Left cardiac atrium (tissue), 4 donors: ENCODE measurements at places on chromosomes 1 and 21.

DNA sequence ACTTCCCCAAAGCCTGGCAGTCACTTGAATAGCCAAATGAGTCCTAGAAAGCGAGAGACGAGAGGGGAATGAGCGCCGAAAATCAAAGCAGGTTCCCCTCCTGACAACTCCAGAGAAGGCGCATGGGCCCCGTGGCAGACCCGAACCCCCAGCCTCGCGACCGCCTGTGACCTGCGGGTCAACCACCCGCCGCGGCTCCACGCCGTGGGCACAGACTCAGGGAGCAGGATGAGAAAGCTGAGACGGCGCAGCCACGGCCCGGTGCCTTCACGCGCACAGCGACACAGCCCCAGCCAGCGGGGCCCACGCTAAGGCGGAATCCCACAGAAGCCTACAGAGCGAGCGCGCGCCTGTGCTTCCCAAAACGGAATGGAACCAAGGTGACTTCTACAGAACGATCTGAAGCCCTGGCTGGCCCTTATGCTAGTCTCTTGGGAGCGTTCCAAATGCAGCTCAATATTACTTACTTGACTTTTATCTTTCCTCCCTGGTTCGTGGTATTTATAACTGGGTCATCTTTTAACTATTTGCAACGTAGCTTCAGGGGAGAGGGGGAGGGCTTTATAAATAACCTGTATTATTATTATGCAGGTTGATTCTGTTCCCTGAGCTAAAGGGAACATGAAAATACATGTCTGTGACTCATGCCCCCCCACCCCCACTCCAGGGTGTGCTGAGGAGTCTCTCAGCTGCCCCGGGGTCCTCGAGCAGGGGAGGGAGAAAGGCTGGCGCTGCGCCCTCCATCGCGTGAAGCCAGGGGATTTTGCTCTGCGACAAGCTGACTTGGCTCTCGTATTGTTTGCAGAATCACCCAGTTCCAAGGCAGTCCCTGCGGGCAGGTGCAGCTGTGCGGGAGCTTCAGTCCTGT, 1.7 kb downstream of the TSPEAR start:
- DNase-seq: no peak

- no peak for DNase-seq
Measured at GRCh38 chr1:15066191-15066590, 87.4 kb upstream of the TMEM51 start.

DNA sequence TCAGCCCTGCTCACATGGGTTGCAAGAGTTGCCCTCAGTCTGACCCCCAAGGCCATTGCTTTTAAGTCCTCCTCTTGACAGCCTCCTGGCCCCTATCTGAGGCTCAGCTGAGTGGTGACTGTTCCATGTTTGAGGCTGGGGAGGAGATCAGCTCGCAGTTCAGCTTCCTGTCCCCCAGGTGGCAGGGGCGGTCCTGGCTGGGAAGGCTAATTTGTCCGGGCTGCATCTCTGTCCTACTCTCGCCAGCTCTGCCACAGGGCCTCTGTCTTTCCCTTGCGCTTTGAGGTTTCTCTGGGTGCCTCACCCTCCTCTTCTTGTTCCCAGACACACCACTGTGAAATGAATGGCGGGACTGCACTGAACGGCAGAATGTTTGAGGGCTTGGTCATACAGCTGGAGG, 157.3 kb downstream of the KCNJ6 start:
- DNase-seq: no peak

DNA sequence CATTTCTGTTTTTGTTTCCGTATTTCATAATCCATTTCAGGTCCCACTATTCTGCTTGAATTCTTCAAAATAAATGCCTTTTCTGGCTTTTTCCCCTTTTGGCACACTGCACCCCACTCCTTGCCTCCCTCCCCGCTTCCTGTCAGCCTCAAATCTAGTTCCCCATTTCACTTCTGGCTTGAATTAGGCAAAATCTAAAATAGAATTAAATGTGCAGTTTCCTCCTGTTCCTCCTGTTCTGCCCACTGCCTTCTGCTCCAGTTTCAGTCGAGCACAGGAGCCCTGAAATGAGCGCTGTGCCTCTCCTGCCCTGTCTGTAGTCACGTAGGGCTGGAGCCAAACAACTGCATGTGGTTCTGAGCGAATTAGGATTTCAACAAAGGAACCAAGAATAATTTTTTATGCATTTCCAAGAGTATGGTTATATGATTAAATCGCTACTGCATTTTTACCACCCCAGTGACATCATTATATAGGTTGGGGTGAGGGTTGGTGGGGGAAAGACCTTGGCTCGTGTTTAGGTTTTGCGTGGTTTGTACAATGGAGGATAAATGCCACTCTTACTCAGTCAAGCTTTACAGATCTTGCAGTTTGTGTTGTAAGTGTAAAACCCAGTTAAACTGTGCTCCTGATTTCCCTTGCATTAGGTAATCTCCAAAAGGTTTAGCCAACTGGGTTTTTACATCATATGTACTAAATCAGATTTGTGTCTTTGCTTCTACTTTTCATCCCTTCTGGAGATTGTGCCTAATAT, 114.9 kb downstream of the VPS13D start:
- peak; percentile 32 for DNase-seq

GRCh38 chr1:150563340-150564038, 14.3 kb downstream of the ADAMTSL4 start:
- peak; percentile 74 for DNase-seq

GRCh38 chr1:150813028-150813707, 5.1 kb upstream of the CTSK start:
- peak; percentile 47 for DNase-seq

- no peak for DNase-seq
Measured at GRCh38 chr1:39732730-39733129, 6.0 kb upstream of the PPIE start.

DNA sequence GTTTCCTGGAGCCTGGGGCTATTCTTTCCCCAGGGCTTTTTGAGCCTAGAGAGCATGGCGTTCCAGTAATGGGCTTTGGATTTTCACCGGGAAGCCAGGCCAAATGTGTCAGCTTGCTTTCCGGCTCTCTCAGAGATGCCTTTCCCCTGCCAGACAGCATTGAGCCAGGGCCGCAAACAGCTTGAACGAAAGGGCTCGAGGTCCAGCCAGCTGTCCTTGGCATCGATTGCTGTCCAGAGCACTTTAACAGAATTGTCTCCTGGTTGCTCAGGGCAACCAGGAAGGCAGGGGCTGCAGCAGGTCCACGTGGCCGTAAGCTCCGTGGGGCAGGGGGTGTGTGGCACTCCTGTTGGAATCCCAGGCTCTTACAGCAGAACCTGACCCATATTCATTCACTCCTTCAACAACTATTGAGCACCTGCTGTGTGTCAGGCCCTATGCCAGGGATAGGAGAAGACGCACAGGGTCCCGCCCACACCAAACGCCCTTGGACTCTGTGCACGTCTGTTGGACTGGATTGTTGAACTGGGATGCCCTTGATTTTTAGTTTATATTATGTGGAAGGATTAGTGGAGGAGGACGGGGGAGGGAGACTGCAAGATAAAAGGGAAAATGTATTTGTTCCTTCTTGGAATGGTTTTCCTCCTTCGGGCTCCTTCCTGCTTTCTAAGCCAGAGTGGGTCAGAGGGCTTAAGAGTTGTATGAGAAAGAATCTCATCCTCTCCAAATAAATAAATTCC, 38.7 kb upstream of the EFHD2 start:
- peak; percentile 67 for DNase-seq

DNA sequence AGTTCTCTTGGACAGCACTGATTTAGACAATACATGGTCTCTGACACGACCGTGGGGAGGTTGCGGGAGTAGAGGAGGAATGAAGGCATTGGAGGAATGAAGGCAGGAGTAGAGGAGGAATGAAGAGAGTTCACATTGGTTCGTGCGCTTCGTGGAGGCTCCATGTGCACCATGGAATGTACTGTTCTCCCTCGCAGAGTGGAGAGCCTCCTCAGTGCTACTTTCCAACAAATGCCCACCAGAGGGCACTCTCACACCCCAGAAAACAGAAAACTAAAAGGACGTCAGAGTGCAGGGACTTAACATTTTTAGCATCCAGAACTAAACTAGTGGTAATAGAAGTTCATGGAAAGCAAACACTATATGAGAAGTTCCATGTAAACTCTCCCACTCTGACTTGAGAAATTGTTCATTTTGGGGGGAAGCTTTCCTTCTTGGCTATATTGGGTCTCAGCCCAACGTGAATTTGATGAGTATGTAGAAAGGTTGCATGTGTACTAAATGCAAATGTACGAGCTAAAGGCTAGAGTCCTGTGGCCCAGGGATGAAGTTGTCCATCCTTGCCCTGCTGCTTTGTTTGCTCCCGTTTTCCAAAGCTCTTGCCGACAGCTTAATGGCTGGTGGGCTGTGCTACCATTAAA, 211.6 kb downstream of the LMX1A start:
- peak; percentile 36 for DNase-seq

DNA sequence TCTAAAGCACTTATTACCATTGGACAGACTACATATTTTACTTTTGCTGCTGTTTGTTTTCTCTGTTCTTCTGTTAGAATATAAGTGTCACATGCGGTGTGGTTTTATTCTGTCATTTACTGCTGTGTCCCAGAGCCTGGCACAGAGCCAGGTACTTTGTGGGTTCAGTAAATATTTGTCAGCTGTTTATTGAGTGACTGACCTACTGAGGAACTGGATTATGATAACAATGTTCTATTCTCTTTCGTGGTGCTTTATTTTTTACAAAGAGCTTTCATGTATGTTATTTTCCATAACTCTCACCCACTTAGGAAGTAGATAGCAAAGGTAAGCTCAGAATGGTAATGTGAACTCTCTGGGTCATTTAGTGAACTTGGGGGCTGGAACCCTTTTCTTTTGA, 118.8 kb downstream of the RWDD3 start:
- no peak for DNase-seq

DNA sequence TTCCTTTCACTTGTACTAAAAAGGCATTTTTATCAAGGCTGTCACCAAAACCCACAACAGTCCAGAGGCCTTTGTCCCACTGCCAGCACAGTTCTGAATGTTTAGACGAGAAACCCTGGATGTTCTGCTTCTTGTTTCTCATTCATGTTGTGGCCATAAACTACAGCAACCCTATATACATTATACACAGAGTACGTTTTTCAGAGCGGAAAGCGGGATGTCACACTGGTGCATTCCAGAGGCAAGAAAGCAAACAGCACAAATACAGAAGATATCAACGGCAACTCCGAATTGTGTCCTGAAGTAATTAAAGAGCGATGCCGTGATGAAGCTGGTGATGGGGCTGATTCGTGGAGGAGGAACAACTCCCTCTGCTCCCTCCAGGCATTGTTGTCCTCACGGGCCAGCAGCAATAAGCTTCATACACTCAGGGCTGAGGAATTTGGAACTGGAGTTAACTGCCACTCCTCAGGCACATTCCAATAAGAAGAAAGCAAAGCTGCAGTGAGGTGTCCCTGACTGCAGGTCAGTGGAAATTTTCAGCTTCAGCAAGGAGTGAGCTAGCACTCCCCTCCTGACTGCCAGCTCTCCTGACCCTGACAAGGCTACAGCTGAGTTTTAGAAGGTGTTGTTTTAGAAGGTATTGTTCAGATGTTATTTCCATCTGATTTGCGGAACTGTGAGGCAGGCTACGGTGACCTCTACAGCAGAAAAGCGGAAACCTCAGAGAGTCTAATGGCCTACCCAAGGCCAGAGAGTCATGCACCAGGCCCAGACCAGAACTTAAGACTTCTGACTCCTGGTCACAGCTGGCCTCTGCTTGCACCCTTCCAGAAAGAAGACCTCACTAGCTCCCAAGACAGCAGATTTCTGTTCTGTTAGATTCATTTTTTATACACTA, 149.0 kb downstream of the TGFBR3 start:
- DNase-seq: no peak

DNA sequence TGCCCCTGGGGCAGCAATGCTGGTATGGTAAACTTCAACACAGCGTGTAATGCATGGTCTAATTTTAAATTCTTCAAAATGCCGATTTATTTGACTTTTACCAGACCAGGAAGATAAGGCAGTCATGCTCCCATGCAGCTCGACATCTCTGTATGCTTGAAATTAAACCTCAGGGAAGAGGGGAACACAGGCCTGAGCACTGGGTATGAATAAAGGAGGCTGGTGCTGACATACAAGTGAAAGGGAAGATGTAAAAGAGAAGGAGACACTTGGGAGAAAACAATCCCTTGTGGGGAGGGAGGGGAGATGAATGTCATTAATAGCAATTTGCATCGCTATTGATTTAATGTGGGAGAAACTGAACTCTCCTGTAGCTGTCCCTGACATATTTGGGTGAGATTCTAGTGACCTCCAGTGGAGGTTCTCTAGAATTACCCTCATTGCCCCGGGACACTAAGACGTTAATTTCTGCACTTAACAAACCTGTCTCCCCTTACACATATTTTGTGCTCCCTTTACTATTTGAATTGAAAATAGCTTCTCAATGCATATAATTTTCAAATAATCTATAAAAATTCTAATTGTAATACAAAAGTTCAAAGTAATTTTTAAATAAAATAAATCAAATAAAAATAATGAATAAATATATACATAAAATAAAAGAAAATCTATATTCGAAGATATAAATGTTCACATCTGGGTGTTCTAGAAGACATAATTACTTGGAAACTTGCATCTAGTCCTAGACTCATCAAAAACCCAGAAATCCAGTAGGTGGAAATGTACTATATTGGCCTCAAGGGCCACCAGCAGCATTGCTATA, 283.1 kb downstream of the LMX1A start:
- DNase-seq: no peak

DNA sequence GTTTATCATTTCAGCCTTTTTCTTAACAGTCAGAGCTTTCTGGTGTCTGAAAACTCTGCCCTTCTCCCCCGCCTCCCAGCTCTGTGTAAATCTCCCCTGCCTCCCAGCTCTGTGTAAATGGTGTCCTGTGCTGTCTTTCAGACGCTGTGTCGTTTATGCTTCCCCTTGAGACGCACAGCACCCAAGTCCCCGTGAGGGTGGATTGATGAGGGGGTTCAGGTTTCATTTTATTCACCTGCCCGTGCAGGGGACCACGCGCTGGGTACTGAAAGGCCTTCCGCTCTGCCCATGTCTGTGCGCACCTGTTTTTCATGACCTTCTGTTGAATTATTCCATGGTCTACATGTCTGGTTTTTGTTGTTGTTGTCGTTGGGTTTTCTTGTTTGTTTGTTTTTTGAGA, 108.2 kb upstream of the COL6A1 start:
- no peak for DNase-seq

GRCh38 chr1:46131712-46132528, 509 bp downstream of the PIK3R3 start:
- peak; percentile 37 for DNase-seq

GRCh38 chr1:51296383-51297357, 33.7 kb downstream of the TTC39A start:
- peak; percentile 85 for DNase-seq
